ENCODE measurements at places on chromosomes 7 and 10. TPM values are rescaled to one million over a fixed set of nuclear protein-coding genes. Genes with fewer than 3 reads are reported as not detected.

DNA sequence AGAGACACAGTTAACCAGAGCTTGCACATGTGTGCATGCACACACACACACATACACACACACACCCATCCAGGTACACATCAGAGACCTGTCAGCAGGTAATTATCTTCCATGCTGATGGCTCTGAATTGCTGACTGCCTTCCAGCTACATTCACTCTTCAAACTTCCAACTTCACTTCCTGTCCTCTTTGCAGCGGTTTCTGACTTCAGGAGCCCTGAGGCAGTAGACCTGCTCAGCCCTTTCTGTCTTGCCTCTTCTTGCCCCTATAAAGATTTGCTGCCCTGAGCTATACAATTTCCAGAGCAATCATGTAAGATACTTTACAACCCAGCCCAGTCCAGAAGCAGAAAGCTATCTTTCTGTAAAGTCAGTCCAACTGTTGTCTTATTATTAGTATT is 310.2 kb downstream of the FGFR2 start:
- no peak overlapping the region for H3K4me3 ChIP-seq
- H3K4me1 ChIP-seq = no peaks in the 10 kb centered on the region
- no peaks in the 10 kb centered on the region for H3K27me3 ChIP-seq
- no peaks in the 10 kb centered on the region for H3K36me3 ChIP-seq

DNA sequence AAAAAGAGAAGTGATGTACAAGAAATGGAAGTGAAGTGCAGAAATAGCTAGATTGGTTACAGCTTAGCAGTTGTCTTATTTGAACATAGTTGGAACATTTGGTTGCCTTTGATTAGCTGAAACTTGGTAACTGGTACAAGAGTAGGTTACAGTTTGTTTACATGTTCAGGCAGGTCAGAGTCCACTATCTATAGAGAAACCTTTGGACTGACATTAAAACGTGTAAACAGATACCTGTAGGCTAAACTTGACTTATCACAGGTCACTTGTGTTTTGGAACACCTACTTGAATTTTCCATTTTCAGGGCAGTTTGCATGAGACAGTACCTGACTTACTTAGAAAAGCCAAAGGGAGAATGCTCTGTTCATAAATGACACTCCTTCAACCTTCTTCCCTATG is 28.5 kb upstream of the CYP2C8 start:
- no peaks in the 10 kb centered on the region for H3K27me3 ChIP-seq
- no peaks in the 10 kb centered on the region for H3K36me3 ChIP-seq
- DNase-seq = no peak

The ANKIB1 gene
- total RNA-seq = 30.9 TPM

DNA sequence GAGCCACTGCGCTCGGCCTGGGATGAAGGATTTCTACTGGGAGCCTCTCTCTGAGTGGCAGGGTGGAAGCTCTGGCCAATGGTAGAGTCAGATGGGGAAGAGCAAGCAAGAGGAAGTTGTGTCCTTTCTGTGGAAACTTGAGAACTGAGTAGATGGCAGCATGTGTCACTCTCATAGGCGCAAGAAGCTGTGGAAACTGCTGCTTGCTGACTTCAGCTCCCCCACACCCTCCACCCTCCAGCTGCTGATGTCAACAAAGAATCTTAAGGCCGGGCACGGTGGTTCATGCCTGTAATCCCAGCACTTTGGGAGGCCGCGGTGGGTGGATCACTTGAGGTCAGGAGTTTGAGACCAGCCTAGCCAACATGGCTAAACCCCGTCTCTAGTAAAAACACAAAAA is 39.8 kb upstream of the SRGN start:
- DNase-seq = no peak
- no peaks in the 10 kb centered on the region for H3K36me3 ChIP-seq
- no peak overlapping the region for H3K4me3 ChIP-seq
- H3K4me1 ChIP-seq = peaks cover 5% of the 10 kb centered on the region
- peak overlapping the region; percentile 56 for H3K27ac ChIP-seq
